ENCODE measurements at places on chromosomes 4 and X. TPM values are rescaled to one million over a fixed set of nuclear protein-coding genes. Genes with fewer than 3 reads are reported as not detected.

MAP9 gene
- total RNA-seq, result 20.9 TPM

DNA sequence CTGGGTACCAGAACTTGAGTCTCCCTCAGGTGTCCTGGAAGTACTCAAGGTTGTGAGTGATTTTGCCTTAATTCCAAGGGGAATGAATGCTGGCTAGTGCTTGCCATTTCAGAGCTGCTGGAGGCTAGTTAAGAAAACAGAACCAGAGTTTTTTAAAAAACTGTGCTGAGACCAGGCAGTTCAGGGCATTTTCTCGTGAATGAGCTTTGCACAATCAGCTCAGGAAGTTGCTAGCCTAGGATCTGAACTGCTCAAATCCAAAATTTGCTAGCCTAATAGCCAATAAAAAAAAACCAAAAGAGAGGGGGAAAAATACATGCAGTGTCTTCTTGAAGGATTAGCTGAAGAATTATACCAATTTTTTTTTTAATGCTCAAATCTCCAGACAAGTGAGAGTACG is 292.7 kb downstream of the FBXW7 start:
- no peak for DNase-seq

MID2 gene
- total RNA-seq, result 5.7 TPM

DNA sequence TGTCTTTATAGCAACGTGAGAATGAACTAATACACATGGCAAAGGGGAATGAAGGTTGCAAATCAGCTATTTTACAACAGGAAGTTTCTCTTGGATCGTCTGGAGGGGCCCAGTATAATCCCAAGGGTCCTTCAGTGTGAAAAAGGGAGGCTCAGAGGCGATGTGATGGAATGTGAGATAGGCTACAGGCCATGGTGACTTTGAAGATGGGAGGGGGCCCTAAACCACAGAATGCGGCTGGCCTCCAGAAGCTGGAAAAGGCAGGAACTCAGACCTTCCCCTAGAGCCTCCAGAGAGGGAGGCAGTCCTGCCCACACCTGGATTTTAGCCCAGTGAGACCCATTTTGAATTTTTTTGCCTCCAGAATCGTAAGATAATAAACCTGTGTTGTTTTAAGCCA is 69.4 kb upstream of the PGM2 start:
- no peak for DNase-seq

DNA sequence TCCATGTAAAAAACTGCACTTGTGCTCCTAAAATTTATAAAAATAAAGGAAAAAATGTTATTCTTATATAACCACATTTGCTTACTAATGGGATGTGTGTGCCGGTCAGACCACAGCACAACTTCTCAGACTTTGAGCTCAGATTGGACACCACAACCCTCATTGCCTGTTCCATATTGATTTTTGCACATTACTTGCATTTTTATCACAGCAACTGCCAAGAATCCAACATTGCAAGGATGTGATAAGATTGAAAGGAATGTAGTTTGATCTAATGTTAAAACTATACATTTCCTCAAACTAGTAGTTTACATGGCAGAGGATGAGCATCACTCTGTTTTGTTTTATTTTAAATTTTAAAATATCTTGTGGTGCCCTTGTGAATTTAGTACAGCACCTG is 227.8 kb downstream of the KDR start:
- no peak for DNase-seq

DNA sequence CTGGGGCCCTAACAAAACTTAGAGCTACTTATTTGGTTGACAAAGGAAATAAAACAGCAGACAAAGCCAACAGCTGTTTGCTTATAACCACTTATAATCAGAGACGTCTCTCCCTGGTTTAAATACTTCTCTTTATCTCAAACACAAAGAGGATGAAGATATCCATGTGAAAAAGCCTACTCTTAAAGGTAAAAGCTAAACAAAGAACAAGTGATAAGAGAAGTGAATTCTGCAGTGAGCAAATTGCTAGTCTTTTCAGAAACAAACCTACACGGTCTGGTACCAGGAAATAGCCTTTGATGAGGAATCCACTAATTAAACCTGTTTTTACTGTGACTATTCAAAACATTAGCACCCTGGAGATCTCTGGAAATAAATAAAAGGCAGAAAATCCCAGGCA is 46.7 kb downstream of the GRIA3 start:
- no peak for DNase-seq

- no peak for DNase-seq
Observed at GRCh38 chr4:52842792-52843191, 19.3 kb upstream of the RASL11B start.

ALAS2 gene
- total RNA-seq, result not detected

- DNase-seq, result peak; percentile 19
Observed at GRCh38 chr4:142036795-142037583, 400.6 kb downstream of the IL15 start.

GRCh38 chrX:1430451-1430850 is 22.3 kb downstream of the ASMTL start:
- no peak for DNase-seq

- no peak for DNase-seq
Observed at GRCh38 chr4:137627739-137628460, 95.6 kb upstream of the PCDH18 start.

SSX4 gene
- total RNA-seq, result not detected

DNA sequence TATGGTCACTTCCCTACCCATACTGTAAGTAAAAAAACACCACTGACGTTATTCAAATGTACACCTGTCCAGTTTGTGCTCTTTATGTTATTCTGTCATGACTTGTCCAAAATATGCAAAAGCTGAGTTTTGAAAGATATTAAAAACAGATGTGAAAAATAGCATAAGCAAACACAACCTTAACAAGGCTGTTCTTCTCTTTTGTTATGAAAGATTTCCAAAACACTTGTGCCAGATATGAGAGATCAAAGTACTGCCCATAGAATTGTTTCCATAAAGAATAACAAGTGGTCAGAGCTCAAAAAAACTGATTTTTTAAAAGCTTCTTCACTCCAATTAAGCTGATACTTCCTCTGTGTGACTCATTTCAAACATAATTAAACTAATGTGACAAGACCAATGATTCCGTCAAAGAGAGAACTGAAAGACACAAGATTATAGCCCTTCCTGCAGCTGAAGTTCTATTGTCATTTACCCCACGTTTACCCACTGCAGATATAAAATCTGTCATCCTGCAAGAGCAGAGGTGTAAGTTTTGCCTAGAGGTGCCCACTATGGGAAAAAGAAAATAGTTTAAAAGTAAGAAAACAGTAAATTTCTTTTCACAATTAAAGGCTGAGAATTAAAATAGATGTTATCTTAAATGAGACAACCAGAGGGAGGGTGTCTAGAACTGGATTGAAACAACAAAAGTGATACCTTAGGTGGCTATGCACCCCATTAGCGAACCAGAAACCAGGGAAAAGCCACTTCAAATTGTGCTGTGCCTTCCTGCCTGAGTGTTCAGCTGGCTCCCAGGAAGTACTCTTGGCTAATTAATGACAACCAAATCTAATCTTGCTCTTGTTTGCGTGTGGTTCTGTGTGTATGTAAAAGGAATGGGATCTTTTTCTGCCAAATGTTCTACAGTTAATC is 30.1 kb downstream of the RASSF6 start:
- no peak for DNase-seq

All from A172 (cell line).